ENCODE measurements at places on chromosomes 11 and 22.

GRCh38 chr11:109378034-109378433, 44.0 kb upstream of the C11orf87 start:
- no peak for DNase-seq

- no peak for DNase-seq
These were observed 175.0 kb downstream of the GRIK4 start for GRCh38 chr11:120686516-120686915.

DNA sequence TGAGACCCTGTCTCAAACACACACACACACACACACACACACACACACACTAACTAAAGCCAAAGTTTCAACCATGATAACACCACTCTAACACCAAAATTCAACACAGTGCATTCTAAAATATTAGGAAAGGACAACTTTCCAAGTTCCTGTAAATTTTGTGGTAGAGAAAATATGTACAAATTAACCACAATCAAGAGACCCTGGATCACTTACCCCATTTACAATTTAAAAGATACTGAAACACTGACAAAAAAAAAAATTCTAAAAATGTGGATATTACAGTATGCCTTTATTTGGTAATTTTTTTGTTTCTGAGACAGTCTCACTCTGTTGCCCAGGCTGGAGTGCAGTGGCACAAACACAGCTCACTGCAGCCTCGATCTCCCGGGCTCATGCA, 9.7 kb downstream of the MRTFA start:
- no peak for DNase-seq

DNA sequence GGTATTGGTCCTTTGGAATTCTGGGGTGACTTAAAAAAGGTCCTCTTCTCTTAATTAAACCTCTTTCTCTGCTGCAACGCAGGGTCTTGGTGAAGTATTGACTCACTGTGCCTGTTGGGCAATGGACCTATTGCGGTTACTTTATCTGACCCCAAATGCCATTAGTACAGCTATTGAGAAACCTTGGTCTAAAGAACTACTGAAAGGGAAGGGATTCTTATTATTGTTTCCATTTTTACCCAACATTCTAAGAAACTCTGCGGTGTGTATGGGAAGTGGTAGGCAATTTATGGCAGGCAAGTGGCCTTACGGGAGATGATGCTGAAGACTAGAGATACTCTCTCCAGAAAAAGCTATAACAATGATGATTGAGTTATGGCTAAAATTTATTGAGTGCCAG, 12.5 kb downstream of the SLC6A5 start:
- DNase-seq, result peak; percentile 26

DNA sequence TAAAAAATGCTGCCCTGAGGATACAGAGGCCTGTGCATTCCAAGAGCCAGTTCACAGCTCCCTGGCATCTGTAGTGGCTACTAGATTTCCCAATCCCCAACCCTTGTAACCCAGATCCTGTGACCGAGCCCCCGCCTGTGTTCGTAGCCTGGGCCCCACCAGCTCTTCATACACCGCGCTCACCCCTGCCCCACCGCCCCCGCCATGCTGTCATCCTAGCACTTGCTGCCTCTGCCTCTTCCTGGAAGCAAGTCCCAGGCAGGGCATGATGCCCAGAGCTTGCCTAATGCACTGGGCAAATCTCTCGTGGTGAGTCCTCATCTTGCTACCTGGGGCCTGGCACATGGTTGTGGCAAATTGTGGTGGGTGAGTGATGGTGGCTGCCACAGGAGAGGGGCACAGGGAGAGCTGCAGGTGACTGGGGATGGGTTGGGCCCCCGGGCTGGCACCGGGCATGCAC, 7.1 kb downstream of the MGAT3 start:
- DNase-seq, result no peak

GRCh38 chr11:37942081-37942480, 1344.0 kb upstream of the RAG2 start:
- no peak for DNase-seq

DNA sequence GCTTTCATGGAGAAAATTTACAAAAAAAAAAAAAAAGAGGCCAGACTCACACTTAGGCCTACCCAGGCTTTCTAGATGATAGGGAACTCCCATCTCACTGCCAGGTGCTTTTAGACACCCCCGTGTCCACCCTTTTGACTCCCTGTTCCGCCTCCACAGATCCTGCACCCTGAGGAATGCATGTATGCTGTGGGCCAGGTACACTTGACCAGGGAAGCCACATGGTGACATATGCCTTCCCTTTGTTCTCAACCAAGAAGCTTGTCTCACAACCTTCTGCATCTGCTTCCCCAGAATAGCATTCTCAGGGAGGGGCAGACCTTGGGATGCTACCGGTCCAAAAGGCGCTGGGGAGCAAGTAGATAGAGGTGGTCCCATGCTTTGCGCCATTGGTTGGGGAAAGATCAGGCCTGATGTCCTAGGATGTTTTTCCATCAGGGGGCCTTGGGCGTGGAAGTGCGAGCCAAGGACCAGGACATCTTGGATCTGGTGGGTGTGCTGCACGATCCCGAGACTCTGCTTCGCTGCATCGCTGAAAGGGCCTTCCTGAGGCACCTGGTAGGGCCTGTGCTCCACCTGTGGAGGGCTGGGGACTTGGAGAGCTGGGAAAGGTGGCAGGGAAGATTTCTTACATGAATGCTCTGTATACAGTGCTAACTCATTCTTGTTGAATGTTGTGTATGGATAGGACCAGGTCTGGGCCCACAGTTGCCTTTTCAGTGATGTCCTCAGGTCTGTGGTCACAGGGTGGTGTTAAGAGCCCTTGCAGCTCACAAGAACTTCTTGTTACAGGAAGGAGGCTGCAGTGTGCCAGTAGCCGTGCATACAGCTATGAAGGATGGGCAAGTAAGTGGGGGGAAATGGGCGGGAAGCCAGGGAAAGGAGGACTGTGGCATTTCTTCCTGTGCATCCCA, 7.5 kb downstream of the HMBS start:
- DNase-seq, result no peak

GRCh38 chr22:19615001-19615461, 90.8 kb upstream of the CLDN5 start:
- DNase-seq, result no peak

DNA sequence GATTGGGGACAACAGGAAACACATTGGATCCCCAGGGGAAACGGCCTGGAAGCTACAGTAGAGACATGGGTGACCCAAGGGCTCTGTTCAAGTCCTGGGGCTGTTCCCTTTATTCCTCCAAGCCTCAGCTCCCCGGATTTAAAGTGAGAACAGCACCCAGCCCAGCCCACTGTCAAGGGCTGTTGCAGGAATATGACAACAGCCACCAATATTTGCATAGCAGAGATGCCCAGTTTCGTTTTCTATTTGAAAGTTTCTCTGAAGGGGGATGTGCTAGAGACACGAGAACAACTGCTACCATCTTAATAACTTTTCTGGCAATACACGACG, 81.1 kb upstream of the WNT7B start:
- peak; percentile 77 for DNase-seq

- DNase-seq, result no peak
These were observed 67.0 kb downstream of the BCL2L13 start for GRCh38 chr22:17705546-17705945.

DNA sequence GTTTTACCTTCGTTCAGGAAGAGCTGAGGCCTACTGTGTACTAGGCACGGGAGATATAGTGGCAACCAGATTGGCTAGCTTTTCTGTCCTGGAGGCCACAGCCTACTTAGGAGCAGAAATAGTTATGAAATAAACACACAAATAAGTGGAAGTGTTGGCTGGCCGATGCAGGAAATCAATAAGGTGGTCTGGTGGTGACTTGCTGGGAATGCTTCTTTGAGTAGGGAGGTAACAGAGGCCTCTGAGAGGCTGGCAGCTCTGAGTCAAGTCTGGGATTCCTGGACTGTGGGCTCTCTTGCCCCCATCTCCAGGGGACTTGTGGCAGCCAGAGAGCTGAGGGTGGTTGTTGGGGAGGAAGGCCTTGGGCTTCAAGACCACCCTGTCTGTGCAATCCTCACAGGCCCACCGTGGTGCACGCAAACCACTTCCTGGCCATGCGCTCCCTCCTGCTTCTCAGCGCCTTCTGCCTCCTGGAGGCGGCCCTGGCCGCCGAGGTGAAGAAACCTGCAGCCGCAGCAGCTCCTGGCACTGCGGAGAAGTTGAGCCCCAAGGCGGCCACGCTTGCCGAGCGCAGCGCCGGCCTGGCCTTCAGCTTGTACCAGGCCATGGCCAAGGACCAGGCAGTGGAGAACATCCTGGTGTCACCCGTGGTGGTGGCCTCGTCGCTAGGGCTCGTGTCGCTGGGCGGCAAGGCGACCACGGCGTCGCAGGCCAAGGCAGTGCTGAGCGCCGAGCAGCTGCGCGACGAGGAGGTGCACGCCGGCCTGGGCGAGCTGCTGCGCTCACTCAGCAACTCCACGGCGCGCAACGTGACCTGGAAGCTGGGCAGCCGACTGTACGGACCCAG, 4.1 kb downstream of the SERPINH1 start:
- no peak for DNase-seq

DNA sequence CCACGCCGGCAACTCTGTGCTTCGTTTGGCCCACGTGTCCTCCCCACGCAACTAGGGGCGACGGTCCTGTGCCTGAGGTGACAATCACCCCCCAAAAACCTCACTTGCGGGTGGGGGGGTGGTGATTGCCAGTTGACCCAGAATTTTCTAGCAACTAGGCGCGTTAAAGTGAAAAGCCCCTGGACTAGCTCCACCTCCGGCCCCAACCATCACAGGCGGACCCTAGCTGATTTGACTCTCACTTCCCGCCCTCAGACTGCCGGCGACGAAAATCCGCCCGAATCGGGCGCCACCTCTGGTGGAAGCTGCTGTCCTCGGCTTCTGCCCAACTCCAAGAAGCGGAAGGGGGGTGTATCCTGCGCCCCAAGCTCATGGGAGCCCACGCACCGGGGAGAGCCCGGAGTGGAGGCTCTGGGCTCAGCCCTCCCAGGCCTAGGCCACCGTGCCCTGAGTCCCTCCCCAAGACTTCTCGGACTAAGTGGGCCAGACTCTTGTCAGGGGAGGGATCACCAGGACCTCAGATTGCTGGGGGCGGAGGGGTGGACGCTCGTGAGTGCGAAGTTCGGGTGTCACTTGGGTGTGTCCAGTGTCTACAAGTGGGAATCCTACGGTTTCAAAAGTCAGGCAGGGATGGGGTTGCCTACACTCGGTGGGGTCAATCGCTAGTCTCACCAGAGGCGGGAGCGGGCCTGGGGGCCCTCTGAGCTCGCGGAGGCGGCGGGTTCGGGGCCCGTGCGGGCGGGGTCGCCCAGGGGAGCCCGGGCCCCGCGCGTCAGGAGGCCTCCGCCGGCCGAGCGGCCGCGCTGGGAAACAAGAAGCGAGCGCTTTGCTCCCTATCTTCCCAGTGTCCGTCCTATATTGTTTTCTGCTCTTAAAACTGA, 12.3 kb downstream of the PAX6 start:
- DNase-seq, result no peak

- no peak for DNase-seq
These were observed 27.0 kb downstream of the FADS2 start for GRCh38 chr11:61854966-61855714.

DNA sequence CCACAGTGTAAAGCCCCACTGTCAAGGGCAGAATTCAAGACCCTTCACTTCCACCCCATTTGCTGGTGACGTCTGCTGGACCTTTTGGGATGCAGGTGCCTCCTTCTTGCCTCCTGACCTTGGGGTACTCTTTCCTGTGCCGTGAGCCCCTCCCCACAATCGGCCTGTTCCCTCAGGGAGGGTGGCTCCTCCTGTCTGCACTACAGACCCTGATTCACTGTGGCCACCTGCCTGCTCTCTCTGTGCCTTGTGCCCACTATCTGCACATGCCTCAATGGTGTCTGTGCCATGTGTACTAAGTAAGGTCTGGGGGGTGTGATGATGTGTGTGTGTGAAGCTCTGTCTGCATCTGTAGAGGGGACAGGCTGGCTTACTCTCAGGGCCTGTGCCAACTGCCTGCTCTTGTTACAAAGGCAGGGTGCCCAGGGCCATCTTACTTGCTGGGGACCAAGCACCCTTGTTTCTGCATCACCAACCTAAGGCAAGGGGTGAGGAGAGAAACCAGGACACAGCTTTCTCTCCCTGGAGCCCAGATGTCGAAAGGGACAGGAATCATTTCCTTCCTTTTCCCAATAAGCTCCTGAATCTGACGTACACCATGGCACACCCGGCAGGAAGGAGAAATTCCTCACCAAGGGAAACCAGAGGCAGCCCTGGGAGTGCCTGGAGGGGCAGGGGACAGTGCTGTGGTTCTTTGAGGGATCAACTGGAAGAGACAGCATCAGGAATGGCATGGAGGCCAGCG, 3.7 kb downstream of the PPM1F start:
- DNase-seq, result no peak

- no peak for DNase-seq
These were observed 125.3 kb downstream of the VPREB1 start for GRCh38 chr22:22369964-22370270.

- peak; percentile 7 for DNase-seq
These were observed 15.4 kb downstream of the FAM181B start for GRCh38 chr11:82718307-82718706.

DNA sequence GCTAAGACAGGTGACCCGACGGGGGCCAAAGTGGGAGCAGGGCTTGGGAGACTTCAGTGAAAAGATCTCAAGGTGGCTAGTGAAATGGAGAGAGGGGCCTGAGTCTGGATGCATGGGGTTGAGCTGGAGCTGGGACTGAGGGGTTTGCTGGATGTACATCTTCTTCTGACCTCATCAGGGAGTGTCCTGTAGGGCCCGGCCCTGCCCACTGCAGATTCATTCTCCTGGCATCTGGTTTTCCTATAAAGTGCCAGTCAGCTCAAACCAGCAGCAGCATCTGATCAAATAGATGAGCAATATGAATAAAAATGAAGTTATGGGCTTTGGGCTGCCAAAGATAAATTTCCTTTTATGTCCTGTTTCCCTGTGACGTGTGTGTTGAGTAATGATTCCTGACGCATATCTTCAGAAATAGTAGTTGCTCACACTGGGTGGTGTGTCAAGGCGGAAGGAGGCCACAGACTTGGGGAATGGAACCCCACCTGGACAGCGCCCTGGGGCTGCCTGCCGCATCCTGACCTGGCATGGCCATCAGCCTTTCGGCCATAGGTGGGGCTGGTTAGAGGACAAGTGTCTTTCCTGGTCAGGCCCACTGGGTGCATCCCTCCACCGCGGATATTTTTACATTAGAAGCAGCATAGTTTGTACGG, 135.4 kb downstream of the OSBP2 start:
- no peak for DNase-seq

DNA sequence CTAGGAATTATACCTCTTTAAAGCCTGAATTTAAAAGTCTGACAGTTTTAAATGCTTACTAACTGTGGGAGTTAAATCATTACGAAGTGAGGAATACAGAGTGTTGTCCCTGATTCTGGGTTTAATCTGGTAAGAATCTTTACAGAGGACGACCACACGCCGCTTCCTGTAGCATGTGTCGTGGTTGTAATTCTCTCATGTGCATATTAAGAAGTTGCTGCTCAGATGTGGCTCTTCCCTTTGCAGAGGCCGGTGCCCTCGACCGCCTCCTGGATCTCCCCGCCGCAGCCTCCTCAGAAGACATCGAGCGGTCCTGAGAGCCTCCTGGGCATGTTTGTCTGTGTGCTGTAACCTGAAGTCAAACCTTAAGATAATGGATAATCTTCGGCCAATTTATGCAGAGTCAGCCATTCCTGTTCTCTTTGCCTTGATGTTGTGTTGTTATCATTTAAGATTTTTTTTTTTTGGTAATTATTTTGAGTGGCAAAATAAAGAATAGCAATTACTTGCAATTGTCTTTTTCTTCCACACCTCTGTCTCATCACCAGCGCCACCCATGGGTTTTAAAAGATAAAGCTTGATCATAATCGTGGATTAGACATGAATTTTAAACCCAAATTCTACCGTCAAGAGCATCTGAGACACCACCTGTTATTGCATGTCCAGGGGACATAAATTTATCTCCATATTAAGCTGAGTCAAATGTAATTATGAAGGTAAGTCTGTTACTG, 6.5 kb downstream of the GAL start:
- DNase-seq, result no peak

All from CD14-positive monocyte (primary cell).